Mucosa of descending colon (tissue), 3 donors: ENCODE measurements at places on chromosomes 4 and X.

DNA sequence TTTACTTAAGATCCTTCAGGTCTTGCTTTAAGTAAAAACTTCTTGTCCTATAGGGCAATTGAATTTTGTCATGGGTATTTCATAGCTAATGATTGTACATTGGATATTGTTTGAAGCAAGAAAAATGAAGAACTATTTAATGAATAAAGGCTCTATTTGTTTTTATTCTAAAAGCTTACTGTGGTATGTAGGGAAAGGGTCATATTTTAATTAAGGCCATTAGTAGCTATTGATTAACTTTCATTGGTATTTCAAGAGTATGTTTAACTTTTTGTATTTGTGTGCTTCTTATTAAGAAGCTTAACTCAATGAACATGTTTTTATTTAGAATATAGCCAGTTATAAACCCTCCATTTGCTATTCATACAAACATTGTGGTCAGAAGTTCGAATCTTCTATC, 1951.8 kb upstream of the ADGRL3 start:
- no peak for DNase-seq

DNA sequence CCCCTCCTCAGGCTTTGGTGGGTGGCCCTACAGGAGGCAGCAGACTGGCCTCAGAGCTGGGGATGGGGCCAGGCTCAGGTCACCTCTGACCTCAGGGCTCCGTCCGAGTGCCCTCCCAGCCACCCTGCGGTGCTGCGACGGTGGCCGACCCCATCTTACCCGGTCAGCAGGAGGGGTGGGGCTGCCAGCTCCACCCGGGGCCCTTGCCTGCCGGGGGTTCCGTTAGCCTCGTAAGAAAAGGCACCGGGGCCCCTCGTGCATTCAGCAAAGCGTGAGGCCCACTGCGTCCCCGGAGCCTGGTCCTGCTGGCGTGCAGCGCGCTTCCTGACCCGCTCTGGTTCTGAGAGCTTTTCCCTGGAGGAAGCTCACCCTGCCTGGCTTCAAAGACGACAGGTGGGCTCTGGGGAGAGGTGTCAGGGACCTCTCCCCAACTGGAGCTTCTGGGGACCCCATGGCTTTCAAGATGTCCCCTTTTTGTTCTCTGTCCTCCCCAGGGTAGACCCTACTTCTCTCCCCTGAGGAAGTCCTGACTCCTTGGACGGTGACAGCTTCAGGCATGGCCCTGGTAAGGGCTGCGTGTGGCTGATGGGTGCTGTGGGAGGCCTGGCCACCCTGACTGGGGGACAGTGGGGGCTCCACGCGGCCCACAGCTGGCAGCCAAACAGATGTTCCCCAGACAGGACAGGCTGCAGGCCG, 15.9 kb downstream of the FGFRL1 start:
- no peak for DNase-seq

GRCh38 chr4:65861993-65862392, 191.7 kb upstream of the EPHA5 start:
- no peak for DNase-seq

DNA sequence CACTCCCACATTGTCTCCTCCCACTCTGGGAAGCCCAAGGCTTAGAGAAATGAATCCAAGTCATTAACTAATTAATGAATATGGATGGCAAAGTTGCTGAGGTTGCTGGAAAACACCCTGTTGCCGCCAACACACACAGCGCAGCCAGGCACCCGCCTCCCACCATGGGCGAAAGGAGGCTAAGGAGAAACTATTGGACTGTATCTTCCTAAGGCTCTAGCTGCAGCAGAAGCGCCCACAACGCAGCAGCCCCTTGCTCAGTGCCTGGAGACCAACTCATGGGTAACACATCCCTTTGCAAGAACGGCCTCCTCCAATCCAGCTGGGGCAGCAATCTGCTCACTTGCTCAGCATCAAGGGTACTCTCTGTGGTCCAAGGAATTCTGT, 34.2 kb downstream of the TSC22D3 start:
- no peak for DNase-seq

- DNase-seq: no peak
Observed at GRCh38 chr4:82138374-82138773, 235.4 kb downstream of the HNRNPD start.

- DNase-seq: no peak
Observed at GRCh38 chr4:52788806-52789205, 37.6 kb upstream of the ERVMER34-1 start.

GRCh38 chr4:37533286-37534033, 152.7 kb downstream of the RELL1 start:
- DNase-seq: no peak

- peak; percentile 18 for DNase-seq
Observed at GRCh38 chr4:122744229-122744628, 11.7 kb downstream of the BBS12 start.

- no peak for DNase-seq
Observed at GRCh38 chrX:156008915-156009314, 11.4 kb downstream of the IL9R start.

DNA sequence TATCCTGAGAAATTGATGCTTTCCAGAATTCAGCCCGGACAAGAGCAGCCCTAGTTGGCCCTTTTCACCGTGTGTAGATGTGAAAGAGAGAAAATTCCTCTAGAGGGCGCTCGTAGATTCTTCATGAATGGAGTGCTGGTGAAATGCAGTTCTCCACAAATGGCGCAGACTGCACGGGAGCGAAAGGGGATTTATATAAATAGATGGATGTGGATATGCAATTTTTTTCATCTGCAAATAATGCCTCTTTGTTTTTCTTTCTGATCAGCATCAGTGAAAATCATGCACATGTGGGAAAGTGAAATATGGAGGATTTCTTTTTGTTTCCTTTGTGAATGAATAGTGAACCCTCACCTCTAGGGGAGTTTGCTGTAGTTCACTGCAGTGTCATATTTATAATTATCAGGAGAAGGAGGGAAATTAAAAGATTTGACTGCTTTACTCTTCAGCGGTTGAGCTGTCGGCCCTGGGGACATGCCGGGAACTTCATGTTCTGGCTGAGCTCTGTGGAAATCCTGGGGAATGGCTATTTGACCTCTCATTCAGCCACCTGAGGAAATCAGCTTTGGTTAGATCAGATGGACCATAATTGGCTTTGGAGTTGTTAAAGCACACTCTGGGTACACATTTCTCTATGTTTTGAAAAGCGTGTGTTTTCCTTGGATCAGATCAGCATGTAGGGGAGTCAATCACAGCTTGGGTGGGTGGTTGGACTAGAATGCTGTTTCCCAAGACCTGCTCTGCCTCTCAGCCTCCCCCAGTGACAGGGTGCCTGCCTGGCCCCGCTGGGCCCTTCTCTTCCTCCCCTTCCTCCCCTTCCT, 115.0 kb upstream of the SHISA3 start:
- DNase-seq: peak; percentile 74

- DNase-seq: no peak
Observed at GRCh38 chrX:134717698-134718097, 59.4 kb upstream of the PLAC1 start.

GRCh38 chr4:173167758-173168395, 734 bp upstream of the GALNT7 start:
- peak; percentile 78 for DNase-seq

GRCh38 chr4:25687773-25688172, 32.1 kb downstream of the SLC34A2 start:
- DNase-seq: no peak

DNA sequence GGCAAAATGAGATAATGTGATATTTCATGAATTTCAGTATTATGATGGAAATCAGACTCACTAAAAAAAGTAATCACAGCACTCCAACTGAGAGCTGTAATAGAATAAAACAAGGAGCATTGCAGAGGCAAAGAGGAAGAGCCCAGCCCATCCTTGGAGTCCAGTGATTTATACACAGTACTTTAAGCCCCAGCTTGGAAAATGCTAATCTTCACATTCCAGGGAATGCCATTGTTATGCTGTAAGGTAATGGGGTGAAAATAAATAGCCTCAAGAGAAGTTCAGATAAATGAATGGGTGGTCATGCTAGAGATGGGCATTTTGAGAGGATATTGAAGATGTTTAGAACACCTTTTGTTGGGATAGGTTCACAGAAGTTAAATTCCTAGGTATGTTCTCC, 190.3 kb upstream of the TAPT1 start:
- no peak for DNase-seq
